ENCODE measurements at places on chromosomes 7 and 10. TPM values are rescaled to one million over a fixed set of nuclear protein-coding genes. Genes with fewer than 3 reads are reported as not detected.

The ATP6V0E2 gene
- 18.0 TPM for polyA plus RNA-seq

The FAM25G gene
- polyA plus RNA-seq = not detected

The JCAD gene
- polyA plus RNA-seq = 7.2 TPM

The POU6F2 gene
- polyA plus RNA-seq = 0.64 TPM

The OR2A14 gene
- polyA plus RNA-seq = not detected
